ENCODE measurements at places on chromosomes 12 and 14.

- DNase-seq, result no peak
These were observed 1.9 kb upstream of the PRKAG1 start for GRCh38 chr12:49020441-49020840.

DNA sequence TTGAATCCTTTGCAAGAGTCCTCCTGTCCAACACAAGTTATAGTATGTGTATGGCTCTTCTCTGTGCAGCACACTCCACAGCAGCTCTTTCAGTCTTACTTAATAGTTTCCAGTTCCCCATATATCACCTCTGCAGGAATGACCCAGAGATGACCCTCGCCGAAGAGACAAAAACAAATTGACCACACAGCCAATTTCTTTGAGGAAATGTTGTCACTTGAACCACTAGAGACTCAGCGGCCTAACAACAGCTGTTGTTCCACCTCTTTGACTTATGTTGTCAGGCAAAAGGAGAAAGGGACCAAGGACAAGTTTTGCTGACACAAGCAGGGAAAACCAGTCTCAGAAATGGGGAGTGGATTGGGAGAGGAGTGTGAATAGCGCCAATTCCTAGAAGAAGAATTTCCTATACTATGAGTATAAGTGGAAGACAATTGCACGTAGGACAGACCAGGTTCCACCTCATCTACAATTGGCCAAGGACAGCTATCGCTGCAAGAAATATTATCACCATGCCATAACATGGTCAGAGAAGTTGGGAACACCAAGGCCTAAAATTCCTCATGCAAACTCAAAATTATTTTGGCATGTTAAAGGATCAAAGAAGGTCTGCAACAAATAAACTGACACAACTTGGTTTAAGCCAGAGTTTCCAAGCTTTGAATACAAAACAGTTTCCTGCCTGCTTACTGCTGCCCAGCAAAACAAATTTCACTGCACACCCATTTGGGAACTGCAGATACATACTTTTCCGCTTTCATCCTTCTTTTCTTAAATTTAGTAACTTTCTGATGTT, 41.7 kb upstream of the ITPR2 start:
- no peak for DNase-seq

DNA sequence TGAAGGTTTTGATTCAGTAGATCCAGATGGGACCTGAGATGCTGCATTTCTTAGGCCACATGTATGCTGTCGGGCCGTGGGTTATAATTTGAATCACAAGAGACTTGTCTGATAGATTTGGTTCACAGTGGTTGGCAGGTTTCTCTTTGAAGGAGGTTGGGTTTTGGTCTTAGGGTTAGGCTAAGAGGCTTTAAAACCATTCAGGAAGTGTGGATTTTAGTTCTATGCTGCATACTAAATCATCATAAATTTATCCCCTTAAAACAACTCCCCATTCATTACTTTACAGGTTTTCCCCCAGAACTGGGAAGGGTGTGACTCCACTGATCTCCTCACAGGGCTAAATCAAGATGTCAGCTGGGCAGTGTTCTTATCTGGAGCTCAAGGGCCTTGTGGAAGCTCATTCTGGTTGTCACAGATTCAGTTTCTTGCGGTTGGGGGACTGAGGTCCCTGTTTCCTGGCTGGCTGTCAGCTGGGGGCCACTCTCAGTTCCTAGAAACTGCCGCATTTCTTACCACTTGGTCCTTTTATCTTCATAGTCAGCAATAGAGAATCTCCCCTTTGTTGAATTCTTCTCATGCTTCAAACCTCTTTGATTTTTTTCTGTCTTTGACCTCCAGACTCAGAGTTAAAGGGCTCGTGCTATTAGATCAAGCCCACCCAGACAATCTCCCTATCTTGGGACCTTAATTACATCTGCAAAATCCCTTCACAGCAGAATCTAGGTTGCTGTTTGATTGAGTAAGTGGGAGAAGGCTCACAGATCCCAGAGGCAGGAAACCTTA, 20.6 kb upstream of the PCNX1 start:
- no peak for DNase-seq

DNA sequence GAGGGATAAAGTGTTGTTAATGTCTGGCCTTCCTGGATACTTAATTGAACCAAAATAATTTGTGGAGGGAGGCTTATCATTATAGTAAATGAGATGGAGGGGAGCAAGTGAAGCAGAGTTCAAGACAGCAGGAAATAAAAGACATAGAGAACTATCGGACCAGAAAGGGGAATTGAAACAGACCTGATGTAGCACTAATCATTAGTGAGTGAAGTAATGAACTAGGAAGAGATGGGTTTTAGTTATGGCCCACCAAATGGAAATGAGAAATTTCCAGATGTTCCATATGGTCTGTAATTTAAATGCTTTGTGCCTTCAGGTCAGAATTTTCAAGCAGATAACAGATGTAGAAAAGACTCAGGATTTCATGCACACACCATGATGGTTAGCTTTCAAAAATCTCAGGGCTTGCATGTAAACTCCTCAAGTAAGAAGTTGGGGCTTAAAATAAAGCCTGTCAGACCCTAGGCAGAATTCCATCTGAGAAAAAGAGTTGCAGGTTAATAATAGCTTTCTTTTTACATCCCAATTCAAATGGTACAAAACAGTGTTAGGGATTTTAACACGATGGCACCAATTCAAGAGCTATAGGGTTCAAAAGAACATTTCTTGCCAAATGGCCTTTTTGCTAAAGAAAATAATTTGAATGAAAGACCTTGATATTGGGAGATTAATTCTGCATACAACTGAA, 355.8 kb downstream of the FSCB start:
- DNase-seq, result no peak

DNA sequence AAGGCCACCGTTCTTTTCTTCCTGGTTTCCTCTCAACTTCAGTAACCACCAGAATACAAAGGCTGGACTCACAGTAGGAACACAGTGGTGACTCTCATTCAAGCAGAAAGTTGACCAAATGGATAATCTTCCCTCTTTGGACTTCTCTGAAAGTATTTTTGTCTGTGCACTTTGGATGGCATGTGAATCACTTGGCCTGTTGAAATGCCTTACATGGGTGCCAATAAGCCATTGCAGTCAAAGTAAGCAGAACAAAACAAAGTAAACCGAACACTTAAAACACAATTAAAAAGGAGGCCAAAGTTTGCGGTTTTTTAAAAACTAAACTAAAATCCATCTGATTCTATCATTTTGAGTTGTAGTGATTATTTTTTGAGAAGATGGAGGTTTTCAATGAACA, 370.1 kb upstream of the DDHD1 start:
- DNase-seq, result no peak

DNA sequence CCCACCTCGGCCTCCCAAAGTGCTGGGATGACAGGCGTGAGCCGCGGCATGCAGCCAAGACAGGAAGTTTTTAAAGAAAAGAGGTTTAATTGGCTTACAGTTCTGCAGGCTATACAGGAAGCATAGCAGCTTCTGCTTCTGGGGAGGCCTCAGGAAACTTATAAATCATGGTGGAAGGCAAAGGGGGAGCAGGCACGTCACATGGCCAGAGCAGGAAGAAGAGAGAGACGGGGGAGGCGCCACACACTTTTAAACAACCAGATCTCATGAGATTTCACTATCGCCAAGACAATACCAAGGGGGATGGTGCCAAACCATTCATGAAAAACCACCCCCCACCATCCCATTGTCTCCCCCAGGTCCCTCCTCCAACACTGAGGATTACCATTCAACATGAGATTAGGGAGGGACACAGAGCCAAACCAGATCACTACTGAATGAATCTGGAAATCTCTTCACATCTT, 14.1 kb downstream of the CCDC63 start:
- DNase-seq, result no peak

DNA sequence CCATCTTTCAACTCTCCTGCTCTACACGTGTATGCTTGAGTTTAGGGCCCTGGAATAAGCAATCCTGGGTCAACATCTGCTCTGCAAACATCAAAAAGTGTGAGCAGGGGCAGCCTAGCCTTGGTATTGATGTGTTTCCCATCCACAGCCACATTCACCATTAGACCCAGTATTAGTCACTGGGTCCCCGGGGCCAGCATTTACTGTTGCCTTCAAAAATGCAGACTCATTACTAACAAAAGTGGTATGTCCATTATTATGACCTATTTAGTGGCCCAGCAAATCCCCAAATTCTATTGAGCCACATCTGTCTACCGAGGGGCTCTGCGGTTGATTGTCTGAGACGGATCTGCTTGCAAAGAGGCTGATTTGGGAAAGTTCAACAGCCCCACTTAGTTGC, 661.8 kb downstream of the DIO2 start:
- peak; percentile 11 for DNase-seq

DNA sequence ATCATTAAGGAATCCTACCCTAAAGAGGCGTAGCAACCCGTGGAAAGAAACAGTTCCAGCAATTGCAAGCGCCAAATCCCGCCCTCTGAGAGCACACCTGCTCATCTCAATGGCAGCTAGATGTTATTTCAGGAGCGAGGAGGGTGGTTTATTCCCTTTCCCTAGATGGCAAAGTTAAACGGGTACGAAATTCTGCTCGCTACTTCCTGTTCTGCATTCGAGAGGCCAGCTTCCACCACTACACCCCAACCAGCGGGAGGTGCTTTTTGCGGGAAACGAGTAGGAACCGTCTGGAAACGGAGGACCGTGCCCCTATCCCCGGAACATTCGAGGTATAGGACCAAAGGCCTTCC, 536 bp downstream of the VPS29 start:
- peak; percentile 30 for DNase-seq

DNA sequence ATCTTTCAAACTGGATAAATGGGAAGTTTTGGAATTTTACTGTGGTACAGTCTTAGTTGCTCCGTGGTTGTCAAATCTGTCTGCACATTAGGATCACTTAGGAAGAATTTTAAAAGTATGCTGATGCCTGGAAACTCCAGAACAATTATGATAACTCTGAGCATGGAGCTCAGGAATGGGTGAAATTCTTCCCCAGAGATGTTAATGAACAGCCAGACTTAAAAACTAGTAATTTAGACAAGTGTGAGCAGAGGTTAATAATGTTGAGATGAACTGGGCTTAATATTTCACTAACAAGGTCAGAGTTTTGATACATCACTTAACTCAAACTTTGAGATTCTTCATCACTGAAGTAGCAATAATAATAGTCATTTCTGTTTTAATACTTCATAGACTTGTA, 94.5 kb downstream of the NTS start:
- DNase-seq, result no peak

DNA sequence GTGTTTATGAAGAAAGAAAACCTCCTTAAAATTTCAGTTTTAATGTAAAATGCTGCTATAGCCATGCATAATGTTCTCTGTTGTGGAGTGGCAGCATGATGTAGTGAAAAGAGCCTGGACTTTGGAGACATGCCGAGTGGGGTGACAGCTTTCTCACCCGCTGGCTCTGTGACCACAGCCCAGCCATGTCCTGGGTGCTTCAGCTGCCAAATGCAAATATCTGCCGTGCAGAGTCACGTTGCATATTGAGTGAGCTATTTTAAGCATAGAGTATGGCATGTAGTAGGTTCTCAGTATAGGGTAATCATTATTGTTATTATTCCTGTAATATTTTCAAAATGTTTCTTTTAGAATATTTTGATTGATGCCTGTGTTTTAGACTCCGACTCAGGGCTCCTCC, 15.5 kb upstream of the TCTN2 start:
- DNase-seq, result no peak

GRCh38 chr12:111074559-111074958, 154.2 kb upstream of the MYL2 start:
- DNase-seq, result no peak

- peak; percentile 22 for DNase-seq
These were observed 90.5 kb downstream of the PPM1A start for GRCh38 chr14:60339571-60339970.

DNA sequence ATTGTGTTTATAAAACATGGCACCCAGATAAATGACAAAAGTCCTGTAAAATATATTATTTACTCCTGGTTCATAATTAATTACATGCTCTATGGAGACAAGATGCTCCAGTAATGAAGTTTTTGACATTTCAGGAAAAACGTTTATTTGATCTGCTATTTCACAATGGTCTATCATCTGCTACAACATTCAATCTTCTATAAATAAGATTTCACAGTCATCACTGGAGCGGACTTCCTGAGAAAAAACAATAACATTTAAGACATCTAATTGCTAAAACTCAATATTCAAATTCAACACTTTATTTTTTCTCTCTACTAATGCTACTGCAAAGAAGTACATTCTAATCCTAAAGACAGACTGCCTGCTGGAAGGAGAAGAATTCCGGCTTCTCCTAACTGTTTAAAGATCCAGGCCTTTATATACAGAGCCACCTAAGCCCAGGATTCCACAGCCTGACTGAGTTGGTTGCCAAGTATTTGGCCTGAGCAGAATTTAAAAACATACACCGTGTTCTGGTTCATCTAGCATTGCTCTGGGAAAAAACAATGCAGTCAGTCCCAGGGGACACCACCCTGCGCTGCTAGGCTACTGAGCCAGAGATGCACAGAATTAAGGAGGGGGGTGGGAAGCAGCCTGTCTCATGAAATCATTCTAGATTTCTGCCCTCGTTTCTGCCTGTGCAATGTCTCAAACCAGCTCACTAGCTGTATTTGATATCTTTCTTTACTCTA, 58.0 kb downstream of the TMTC1 start:
- DNase-seq, result no peak

DNA sequence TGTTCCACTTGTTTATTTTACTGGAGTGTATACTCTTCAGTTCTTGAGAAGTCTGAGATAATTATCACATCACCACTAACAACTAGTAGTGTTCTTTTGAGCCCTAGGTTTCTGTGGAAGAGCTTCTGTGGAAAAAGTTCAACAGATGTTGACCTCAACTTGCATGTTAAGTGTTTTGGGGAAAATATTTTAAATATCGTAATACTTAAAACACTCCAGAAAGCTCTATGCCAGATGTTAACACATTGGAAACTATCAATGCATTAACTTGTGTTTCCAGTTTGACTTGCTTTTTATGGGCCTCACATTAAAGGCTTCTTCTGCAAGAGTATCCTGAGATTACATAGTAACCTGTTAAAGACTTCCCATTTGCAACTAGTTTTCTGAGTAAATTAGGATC, 173.1 kb downstream of the DUSP6 start:
- peak; percentile 26 for DNase-seq

- no peak for DNase-seq
These were observed 46.7 kb upstream of the PTPRR start for GRCh38 chr12:70966996-70967790.

- no peak for DNase-seq
These were observed 22.3 kb upstream of the ELK3 start for GRCh38 chr12:96171905-96172304.

DNA sequence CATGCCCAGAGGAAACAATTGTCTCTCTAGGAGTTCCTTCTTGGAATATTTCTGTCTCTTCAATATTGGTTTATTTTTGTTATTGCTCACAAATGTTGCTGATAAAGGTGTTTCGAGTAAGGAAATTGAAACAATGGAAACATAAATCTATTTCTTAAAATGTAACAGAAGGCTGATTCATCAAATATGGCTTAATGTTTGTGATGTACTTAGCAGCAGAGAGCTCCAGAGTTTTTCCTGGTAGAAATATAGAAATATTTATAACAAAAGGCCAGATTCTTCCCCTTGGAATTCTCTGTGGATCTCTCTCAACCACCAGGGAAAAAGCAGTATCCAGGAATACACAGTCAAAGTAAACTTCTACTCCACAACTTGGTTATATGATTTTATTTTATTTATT, 149.2 kb upstream of the LRIG3 start:
- no peak for DNase-seq

GRCh38 chr14:67221248-67221981, 19.8 kb upstream of the PALS1 start:
- DNase-seq, result peak; percentile 41

- no peak for DNase-seq
These were observed 5.9 kb upstream of the CYP46A1 start for GRCh38 chr14:99678198-99678597.

- no peak for DNase-seq
These were observed 15.0 kb upstream of the ORAI1 start for GRCh38 chr12:121611306-121611705.

GRCh38 chr12:70365648-70366518, at the start of gene KCNMB4:
Gene KCNMB4, plus strand, starts transcription at chr12:70366290. Its CDS starts 445 bp downstream, at chr12:70366735.
- DNase-seq, result peak; percentile 15

All from foreskin fibroblast (primary cell).